Activated CD4-positive, alpha-beta memory T cell treated with anti-CD3 and anti-CD28 coated beads for 36 hours (primary cell): ENCODE measurements at places on chromosomes 1 and 21. TPM values are rescaled to one million over a fixed set of nuclear protein-coding genes. Genes with fewer than 3 reads are reported as not detected.

Gene C1QA
- not detected for total RNA-seq

Gene PYHIN1
- 12.2 TPM for total RNA-seq

Gene FCRL5
- total RNA-seq = not detected

Gene EDARADD
- total RNA-seq = 4.8 TPM

Gene SV2A
- 9.8 TPM for total RNA-seq

Gene PTAFR
- total RNA-seq = 0.15 TPM

Gene HES2
- not detected for total RNA-seq

Gene NOTCH2
- 62.4 TPM for total RNA-seq

Gene OR2T11
- not detected for total RNA-seq

Gene SPATA21
- total RNA-seq = not detected

Gene TFF1
- total RNA-seq = not detected

Gene OR2T2
- not detected for total RNA-seq

Gene PGBD2
- total RNA-seq = 4.3 TPM

Gene ZBTB17
- total RNA-seq = 58.8 TPM

Gene CA14
- not detected for total RNA-seq

Gene COL6A1
- total RNA-seq = 0.39 TPM

Gene C8B
- not detected for total RNA-seq

Gene SLAMF6
- 38.3 TPM for total RNA-seq

Gene BATF3
- total RNA-seq = 320 TPM

Gene ANKRD34A
- 4.6 TPM for total RNA-seq

Gene NMNAT2
- total RNA-seq = not detected

Gene TNFRSF18
- total RNA-seq = 387 TPM

Gene KCNA2
- 0.36 TPM for total RNA-seq

Gene CD101
- total RNA-seq = 0.14 TPM

Gene RBM34
- total RNA-seq = 108 TPM

Gene TRIM46
- 7.1 TPM for total RNA-seq

Gene OR2L13
- not detected for total RNA-seq

Gene AMIGO1
- 1.8 TPM for total RNA-seq

Gene SPATA1
- 3.8 TPM for total RNA-seq

Gene RGS16
- 49.8 TPM for total RNA-seq

Gene KLHDC9
- total RNA-seq = 1.6 TPM

Gene KMO
- 0.26 TPM for total RNA-seq

Gene OR2L2
- 0.07 TPM for total RNA-seq

Gene SLC19A1
- 30.3 TPM for total RNA-seq

Gene FAM163A
- not detected for total RNA-seq

Gene ICOSLG
- total RNA-seq = 2.4 TPM

Gene RBBP4
- 334 TPM for total RNA-seq

Gene SLC16A1
- 48.7 TPM for total RNA-seq

Gene SPRR2E
- not detected for total RNA-seq

Gene MX2
- total RNA-seq = 26.9 TPM
